Activated CD8-positive, alpha-beta memory T cell treated with anti-CD3 and anti-CD28 coated beads for 4 hours (primary cell): ENCODE measurements at places on chromosomes 2 and 18.

- DNase-seq: no peak
These were observed 212.2 kb downstream of the TFCP2L1 start for GRCh38 chr2:121072784-121073183.

DNA sequence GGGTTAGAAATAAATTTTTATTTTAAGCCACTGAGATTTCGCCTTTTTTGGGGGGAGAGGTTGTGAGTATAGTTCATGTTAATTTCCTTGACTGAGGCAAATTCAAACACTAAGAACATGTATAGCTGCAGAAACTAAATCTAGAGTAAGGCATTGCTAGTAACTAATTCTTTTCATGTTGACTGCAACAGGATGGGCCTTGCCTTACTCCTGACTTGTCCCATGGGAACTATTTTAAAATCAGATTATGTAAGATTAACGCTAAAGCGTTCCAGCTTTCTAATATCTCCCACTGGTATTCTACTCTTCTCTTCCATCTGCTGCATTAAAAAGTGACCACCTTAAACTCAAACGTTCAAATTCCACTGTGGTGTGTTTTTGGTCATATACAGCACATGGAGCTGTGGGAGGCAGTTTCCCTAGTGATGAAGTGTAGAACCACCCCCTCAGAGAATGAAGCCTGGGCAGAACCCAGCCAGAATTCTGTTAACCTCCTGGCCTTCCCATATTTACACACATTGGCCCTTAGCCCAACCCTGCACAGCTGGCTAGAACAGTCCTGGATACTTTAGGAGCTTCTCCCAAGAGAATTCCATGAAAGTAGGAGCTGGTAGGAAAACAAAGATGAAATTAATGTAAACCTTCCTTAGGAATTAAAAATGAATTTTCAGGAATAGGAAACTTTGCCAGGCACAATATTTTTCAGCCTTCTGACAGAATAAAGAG, 687.8 kb downstream of the SLC4A3 start:
- DNase-seq: no peak

GRCh38 chr2:26011990-26012856, 21.7 kb upstream of the RAB10 start:
- DNase-seq: no peak

DNA sequence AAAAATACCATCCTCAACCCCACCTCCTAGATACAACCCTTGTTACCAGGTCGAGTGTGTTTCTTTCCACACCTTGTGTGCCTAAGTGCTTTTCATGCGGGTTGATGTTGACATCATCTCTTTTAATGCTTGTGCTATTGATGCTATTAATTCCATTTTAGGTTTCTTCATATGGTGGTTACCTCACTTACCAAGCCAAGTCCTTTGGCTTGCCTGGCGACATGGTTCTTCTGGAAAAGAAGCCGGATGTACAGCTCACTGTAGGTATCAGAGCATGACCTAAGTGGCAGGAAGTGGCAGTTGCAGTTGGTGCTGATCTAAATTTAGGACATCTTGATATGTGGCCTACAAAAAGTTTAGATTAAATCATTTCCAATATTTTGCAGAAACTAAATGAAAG, 149.9 kb upstream of the TTC39C start:
- no peak for DNase-seq

DNA sequence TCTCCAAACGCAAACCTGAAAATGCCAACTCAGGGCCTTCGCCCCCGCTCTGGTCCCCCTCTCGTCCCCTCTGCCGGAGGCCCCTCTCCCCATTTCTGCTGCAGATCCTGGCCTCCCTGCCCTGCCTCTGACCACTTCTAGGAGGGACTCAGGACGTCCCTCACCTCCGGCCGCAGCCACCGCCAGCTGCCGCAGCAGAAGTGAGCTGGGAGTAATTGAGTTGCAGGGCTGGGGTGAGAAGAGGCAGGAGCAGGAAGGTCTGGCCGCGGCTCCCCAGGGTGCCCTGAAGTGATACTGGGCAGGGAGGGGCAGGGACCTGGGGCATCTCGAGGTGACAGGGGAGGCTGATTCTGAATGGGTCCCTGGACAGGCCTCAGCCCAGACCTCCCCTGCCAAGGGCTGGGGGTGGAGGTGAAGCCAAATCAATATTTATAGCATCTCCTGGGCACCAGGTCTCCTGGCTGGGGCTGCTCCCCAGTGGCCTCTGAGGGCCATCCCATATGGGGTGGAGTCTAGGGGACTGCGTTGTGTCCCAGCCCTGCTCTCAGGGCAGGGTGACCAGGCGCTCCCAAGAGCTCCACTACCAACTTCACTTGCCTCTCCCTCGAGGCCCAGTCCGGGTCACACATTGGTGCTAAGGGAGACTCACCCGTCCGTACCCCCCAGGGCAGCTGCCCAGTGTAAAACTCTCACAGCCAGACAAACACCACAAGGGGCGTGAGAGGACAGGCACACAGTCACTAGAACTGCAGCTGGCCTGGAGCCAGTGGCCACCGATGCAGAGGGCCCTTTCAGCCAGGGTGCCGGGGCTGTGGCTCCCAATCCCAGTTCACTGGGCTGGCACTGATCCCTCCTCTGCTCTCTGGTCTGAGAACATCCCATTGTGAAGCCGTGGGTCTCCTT, 33.0 kb downstream of the KCNIP3 start:
- no peak for DNase-seq

DNA sequence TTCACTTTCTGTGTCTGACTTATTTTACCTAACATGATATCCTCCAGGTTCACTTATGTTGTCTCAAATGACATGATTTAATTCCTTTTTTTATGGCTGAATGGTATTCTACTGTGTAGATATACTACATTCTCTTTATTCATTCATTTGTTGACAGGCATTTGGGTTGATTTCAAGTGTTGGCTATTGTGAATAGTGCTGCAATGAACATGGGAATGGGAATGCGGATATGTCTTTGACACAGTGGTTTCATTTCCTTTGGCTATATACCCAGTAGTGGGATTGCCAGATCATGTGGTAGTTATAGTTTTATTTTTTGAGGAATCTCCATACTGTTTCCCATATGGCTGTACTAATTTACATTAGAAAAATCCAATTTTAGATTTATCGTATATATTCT, 195.4 kb upstream of the KLHL14 start:
- DNase-seq: no peak

DNA sequence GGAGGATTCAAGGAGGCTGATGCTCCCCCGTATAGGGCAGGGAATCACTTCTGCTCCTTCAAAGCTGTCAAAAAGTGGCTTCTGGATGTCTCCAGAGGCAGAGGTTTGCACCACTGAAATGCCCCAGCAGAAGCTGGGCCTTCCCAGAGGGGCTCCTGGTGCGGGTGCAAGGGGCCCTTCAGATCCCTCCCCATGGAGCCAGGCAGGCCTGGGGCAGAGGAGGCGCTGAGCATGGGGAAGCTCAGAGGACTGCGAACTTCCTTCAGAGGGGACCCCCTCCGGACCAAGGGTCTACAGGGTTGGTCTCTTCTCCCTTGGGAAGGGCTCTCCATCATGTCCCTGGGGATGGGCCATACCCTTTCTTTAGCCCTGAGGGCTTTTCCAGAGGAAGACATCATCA, 341.2 kb downstream of the DYSF start:
- DNase-seq: no peak

GRCh38 chr18:67484458-67484857, 32.1 kb downstream of the DSEL start:
- DNase-seq: no peak

- no peak for DNase-seq
These were observed 8.2 kb upstream of the HNRNPA3 start for GRCh38 chr2:177204417-177204816.

DNA sequence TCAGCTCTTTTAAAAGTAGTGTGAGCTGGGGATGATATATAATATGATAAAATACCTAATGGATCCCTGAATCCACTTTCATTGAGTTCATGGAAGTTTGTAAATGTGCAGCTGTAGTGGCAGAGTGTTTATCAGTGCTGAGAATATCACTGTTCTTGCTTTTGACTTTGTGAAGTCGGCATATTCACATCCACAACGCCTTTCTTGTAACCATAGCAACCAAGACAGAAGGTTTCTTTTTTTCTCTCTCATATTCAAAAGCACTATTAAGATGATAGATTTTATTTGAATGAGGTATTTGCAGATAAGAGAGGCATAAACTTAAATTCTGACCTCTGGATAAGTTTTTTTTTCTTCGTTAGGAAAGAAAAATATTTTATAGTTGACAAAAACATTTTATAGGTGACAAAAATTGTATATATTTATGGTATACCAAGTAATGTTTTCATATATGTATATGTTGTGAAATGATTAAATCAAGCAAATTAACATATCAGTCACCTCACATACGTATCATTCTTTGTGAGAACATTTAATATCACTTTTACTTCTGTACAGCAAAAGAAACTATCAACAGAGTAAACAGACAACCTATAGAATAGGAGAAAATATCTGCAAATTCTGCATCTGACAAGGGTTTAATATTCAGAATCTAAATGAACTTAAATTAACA, 130.0 kb downstream of the PLCL1 start:
- DNase-seq: no peak

- no peak for DNase-seq
These were observed 18.6 kb upstream of the PDE1A start for GRCh38 chr2:182445391-182445965.

- no peak for DNase-seq
These were observed 57.6 kb downstream of the TRIB2 start for GRCh38 chr2:12774395-12774727.

GRCh38 chr2:4140281-4140970, 437.1 kb downstream of the DCDC2C start:
- DNase-seq: no peak

DNA sequence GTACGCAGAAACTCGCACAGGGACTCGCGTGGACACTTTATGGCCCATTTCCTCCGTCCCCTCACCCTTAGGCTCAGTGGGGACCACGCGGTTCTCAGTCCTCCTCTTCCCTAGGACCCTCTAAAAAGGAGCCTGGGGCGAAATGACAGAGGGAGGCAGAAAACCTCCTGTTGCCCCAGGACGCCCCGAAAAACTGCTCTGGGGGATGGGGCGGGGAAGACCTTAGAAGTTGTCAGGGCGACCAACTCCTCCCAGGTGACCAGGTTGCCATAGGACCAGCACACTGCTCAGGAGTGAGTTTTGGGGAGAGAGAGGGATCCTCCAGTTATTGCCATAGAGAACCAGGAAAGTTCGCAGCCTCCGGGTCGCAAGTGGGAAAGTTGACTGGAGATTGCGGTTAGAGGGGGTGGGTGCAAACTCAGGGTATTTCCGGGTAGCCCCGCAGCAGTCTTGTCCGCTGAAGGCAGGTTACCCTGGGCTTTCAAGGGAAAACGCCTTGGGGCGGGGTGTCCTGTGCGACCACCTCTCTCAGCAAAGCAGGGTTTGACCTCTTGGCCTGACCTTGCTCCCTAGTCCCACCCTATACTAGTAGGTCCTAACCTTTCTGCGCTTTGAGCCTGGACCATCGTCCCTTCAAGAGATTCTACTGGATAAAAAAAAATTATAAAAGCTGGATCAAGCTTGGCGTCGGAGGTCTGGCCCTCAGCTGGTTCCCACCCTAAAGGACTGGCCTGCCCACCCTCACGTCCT, 7.8 kb upstream of the PAX3 start:
- no peak for DNase-seq

DNA sequence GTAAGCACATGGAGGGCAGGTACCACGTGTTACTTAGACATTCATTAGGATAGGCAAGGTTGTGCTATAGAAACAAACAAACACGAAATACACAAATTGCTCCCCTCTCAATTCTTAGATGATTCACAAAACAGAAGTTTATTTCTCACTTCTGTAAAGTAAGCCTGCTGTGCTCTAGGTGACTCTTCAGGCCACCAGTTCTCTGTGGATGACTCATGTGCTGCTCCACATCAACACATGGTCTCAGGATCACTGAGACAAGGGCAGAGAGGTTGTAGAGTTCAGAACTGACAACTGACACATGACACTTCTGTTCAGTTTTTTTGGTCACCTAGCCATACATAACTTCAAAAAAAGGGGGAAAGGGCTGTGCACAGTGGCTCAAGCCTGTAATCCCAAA, 70.6 kb downstream of the DAW1 start:
- DNase-seq: no peak

DNA sequence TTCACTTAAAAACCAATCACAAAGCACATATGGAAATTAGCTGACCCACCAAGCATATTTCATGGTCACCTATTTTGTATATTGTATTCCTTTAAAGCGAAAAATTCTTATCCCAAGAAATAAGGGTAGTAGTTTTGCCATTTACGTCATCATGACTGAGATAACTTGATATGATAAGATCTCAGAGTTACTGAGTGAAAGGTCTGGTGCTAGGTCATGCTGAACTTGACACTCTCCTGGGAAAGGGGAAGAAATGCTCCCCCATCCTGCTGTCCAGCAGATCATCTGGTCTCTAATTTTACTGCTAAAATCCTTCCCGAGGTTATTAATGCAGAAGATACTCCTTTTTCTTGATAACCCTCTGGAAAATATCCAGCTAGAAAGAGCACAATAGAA, 78.3 kb downstream of the BCL2 start:
- DNase-seq: no peak

DNA sequence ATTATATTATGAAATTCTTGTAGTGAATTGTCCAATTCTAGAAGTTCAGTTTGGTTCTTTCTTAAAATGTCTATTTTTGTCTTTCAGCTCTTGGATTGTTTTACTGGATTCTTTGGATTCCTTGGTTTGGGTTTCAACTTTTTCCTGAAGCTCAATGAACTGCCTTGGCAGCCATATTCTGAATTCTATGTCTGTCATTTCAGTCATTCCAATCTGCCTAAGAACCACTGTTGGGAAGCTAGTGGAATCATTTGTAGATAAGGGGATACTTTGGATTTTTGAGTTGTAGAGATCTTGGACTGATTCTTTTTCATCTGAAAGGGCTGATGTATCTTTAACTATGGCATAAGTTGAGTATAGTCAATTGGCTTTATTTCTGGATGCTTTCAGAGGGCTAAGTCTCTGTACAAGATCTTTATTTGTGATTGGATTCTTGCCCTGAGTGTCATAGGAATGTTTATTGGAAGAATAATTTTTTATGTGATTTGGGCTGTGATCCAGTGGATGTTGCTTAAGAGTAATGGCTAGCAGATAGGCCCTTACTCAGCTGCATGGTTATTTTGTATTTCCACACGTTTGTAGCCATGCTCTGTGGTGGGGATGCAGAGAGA, 42.3 kb downstream of the SERPINB7 start:
- DNase-seq: no peak
